Panc1 (cell line): ENCODE measurements at places on chromosomes 13 and 19.
A peak's percentile ranks its signal among the peaks of the same experiment; 100 is the strongest.

DNA sequence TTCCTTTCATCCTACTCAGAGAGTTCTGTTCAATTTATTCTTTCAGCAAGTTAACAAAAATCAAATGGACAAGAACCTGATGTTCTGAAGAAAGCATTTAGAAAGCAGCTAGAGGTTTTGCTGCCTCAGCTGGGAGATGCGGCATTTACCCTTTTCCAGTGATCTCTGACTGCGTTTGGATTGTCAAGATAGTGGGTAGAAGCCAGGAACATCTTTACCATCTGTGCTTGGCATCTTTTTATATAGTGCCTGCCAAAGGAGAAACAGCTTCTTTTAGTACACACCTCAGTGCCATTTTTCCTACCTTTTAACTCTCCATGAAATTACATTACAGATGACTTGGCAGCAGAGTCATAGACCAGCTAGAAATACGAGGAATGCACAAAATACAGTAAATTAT is 680.8 kb downstream of the SLITRK1 start:
- DNase-seq = no peak

DNA sequence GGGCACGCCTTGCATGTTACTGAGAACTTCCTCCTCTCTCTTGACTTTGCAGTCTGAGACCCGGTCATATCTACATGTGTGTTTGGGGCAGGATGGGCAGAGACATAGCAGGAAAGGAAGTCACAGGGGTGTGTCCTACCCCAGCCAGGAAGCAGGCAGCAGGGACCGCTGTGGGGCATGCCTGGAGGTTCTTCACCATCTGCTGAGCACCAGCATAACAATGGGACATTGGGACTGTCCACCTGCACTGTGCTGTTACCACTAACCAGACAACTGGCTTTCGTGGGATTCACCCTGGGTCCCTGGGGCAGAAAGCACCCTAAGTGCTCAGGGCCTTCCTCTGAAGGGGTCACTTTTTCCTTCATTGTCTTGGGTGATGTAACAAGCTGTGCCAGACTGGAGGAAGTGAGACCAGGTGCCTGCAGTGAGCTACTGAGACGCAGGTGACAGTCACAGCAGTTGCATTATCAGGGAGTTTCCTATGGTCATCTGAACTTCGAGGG is 2.6 kb upstream of the HAUS5 start:
- DNase-seq = no peak

- DNase-seq = no peak
Measured at GRCh38 chr19:39543477-39543857, 3.5 kb upstream of the EID2 start.

DNA sequence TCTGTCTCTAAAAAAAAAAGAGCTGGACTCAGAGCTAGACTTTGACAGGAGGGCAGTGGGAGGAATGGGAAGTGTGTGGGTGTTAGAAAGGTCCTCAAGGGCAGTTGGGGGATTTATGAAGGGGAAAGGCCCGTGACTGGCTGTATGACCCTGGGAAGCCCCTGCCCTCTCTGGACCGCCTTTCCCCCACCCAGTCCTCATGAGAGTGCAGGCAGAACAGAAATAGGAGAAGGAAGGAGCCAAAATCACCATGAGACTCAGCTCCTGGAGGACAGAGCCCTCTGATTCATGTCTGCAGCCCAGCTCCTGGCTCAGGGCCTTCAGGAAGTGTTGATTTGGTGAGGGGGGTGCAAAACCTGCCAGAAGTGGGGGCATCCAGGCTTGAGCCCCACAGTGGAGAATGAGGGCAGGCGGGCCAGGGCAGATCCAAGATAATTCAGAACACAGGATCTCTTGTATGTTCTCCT is 8.7 kb upstream of the SMG9 start:
- no peak for DNase-seq

DNA sequence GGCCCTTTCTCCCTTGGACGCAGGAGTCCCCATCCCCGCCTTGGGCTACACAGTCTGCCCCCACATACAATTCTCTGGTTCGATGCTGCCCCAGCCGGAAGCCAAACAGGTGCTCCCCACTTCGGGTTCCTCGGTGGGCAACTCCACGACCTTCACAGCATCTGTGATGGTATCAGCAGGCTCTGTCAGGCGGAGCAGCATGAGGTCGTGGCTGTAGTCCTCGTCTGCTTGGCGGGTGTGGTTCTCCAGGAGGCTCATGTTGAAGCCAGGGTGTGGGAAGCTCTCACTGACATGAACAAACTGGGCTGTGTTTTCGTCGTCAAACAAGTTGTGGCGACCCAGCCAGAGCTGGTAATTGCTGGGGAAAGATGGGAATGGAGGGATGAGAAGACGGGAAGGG is 3.5 kb downstream of the KLK1 start:
- DNase-seq = no peak

DNA sequence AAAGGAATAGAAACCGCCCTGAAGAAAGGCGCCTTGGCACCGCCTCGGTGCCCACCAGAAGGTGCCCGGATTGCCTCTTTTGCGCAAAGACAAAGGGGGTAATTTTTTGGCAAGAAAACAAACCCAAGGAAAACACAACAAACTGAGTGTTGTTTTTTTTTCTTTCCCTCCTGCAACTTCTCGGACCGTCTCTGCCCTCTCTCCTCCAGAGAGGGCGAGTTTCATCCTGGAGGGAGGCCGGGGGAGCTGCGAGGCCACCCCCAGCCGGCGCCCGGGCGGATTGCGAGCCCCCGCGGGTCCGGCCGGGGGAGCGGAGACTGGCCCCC is 2.3 kb downstream of the ZNF536 start:
- DNase-seq = no peak

DNA sequence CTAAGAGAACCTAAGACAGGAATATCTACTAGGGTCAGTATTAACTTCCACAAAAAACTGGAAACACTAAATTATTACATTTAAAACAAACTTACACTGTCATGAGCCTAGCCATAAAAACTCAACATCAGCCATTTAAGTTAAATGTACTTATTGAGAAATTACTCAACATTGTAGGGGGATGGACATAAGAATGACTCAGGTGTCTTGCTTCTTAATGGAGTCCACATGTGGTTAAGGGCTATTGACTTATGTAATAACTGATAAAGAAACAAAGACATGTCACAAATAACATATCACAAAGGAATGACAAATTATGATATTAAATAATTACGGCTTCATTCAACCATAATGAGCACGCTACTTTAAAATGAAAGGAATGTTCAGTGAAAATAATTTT is 36.2 kb downstream of the CLDN10 start:
- no peak for DNase-seq

- DNase-seq = no peak
Measured at GRCh38 chr13:92547266-92547665, 679.3 kb upstream of the GPC6 start.

DNA sequence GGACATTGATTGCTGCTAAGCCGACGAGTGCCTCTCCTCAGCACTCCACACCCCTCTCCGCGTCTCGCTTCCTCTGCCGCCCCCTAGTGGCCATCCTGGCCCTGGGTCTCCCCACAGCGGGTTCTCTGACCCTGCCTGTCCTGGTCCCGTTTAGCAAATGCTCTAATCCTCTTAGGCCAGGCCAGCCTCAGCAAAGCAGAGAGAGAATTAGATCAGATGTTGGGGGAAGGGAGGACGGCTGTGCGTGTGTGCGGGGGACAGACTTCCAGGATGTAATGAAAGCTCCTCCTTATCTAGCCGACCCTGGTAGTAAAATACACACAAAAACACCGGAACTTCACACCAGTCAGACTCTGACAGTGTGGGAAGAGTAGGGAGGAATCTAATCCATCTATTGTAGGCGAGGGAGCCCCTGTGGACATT is 4.5 kb downstream of the TPRX2 start:
- peak; percentile 52 for DNase-seq

GRCh38 chr13:76929320-76929719 is 19.0 kb upstream of the ACOD1 start:
- no peak for DNase-seq

DNA sequence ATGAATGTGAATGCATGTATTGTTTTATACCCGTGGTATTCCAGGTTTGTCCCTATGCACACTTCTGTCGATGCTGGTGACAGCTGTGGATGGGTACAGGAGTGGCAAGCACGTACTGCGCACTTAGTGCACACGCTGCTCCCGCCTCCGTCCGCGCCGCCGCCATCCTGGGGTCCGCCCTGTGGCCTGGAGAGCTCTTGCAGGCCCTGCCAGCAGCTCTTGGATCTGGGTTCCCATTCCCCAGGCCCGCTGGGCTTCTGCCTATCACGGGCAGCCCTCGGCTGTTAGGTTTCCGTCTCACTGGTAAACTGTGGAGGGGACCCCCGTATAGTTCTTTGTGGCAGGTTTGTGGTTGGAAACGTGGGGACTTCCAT is 4.0 kb downstream of the GNA11 start:
- DNase-seq = no peak

DNA sequence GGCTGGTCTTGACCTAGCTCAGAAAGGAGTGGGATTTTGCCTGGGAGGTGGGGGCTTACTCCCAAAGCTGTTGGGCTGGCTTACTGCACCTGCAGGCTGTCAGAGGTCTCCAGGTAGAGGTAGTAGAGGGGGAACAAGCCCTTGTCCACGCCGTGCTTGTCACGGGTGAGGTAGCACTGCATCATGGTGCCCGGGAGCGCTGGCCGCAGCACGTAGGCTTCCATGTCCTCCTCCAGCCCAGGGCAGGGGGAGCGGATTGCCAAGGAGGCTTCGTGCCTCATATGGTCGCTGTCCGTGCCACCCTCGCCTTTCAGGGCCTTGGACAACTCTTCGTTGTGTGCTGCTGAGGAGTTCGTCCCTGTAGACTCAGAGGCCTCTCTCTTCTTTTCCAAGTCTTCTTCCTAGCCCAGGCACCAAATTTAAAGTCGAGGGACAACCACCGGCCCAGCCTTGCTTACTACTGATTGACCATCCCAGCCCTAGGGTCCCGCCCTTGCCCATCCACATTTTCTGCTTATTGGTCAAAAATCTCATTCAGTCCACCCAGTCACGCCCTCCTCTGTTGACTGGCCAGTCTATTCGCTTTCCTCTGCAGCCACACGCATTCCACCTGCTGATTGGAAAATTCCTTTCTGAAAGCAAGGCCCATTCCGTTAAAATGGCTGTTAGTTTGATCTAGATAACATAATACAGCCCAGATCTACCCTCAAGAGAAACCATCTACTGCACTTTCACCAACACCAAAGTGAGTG is 10.5 kb downstream of the TULP2 start:
- no peak for DNase-seq

- DNase-seq = no peak
Measured at GRCh38 chr13:51525567-51526167, 58.6 kb upstream of the WDFY2 start.

GRCh38 chr13:49932066-49932465 is 4.1 kb downstream of the SPRYD7 start:
- no peak for DNase-seq

DNA sequence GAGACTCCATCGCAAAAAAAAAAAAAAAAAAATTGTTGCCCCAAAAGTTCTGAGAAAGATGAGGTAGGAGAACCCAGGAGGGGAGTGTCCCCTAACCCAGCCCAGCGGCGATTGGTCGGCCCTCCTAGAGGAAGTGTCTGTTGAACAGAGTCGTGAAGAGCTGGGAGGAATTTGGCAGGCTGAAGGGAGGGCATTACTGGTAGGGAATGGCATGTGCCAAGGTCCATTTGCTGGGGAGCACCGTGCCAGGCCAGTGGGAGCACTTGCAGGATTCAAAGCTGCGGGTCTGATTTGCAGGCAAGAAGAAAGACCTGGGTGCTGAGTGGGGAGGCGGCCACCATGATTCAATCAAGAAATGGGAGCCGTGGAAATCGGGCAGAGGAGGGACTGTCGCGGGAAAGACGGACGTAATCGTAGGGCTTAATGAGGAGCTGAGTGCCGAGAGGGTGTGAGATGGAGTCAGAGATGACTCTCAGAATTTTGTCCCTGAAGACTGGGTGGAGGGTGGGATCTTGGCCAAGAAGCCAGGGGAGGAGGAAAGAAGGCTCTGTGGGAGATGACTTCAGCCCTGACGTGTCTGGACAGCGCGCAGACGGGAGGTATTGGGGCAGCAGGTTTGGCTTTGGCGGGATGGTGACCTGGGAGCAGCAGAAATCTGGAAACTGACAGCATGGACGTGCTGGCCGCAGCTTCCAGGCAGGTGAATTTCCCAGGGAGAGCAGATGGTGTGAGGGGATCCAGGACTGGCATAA is 15.4 kb downstream of the CERS4 start:
- no peak for DNase-seq

DNA sequence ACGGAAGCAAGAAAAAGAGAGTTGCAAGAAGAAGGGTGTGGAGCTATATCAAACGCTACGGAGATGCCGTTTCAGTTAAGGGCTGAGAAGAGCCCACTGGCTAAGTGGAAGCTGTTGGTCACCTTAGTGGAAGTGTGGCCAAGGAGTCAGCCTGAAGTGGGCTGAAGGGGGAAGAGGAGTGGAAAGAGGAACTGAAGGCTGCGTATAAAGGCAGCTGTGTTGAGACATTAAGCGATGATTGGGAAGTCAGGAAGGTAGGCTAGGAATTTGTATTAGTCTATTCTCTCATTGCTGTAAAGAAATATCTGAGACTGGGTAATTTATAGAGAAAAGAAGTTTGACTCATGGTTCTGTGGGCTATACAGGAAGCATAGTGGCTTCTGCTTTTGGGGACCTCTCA is 14.1 kb upstream of the FRY start:
- DNase-seq = no peak

- no peak for DNase-seq
Measured at GRCh38 chr13:30240608-30241007, 66.7 kb downstream of the KATNAL1 start.
